ENCODE measurements at places on chromosomes 4 and X.

- DNase-seq, result no peak
These were observed 594.5 kb downstream of the ANKRD50 start for GRCh38 chr4:124118061-124118460.

- no peak for DNase-seq
These were observed 129.4 kb downstream of the REELD1 start for GRCh38 chr4:146343776-146344175.

DNA sequence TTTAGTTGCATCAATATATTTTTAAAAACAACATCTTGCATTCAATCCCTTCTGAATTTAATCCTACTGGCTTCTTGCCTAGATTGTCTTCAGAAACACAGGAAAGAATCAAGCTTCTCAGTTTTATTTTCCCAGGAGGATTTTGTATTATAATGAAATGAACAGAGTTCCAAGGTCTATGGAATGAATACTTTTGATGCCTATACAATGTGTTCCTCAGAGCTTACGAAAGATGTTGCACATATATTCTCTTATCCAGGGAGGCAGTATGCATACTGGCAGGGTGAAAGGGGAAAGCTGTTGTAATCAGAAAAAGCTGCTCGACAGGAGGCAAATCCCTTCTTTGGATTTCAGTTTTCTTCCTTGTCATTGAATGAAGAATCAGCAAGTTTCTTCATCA lies 8.8 kb downstream of the TMPRSS11D start:
- DNase-seq, result no peak

DNA sequence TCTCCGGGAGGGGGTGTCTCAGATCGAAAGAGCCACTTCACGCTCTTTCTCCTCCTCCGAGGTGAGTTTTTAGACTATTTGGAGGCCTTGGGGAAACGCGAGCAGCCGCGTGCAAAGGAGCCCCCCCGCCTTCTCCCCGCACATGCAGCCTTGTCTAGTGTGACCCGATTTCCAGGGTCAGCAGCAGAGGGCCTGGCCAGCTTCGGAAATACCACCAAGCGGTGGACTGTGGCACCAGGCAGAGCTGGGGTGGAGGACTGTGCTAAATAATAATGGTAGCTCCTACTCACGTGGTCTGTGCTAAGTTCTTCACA lies 79.3 kb upstream of the BCOR start:
- DNase-seq, result no peak

DNA sequence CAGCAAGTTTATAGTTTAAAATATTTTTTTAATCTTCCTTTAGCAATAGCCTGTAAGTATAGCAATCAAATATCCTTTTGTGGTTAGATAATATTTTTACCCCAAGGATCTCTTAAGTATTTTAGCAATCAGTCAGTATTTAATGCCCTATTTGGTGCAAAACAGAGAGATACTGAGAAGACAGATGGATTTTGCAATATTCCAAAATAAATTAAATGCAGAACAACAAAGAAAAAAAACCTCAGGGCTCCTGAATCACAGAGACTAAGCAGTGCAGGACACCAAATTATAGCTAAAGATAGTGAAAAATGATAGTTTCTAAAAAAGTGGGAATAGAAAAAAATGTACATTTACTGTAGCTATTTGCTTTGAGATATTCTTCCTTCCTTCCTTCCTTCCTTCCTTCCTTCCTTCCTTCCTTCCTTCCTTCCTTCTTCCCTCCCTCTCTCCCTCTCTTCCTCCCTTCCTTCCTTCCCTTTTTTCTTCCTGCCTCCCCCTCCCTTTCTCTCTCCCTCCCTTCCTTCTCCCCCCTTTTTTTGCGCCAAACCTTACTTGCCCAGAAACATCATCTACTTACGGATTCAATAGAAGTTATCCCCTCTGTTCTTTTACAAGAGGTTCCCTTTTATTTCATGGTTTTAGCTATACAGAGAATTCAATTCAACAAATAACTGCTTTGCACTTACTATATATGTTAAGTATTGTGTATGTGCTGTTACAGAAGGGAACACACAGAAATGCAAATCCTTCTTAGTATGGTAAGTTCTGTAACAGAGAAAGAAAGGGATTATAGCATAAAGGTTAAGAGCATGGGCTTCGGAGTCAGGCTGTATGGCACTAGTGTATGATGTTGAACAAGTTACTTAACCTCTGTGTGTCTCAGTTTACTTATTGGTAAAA lies 219.0 kb downstream of the CPE start:
- no peak for DNase-seq

DNA sequence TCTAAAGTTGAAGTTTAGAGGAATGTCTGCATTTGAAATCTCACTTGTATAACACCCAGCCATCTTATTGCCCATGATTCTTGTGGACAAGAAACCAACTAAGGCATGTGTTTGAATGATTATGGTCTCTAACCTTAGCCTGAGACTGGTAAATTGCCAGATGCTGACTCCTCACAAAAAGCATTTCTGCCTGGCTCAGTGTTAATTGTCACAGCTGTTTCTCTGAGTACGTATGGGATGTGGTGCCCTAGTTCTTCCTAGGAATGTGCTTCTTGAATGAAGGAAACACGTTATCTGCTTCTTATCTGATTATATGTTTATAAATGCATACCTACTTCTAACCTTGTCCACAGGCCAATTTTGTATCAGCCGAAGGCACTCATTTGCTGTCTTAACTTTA lies 63.1 kb upstream of the NDP start:
- no peak for DNase-seq

DNA sequence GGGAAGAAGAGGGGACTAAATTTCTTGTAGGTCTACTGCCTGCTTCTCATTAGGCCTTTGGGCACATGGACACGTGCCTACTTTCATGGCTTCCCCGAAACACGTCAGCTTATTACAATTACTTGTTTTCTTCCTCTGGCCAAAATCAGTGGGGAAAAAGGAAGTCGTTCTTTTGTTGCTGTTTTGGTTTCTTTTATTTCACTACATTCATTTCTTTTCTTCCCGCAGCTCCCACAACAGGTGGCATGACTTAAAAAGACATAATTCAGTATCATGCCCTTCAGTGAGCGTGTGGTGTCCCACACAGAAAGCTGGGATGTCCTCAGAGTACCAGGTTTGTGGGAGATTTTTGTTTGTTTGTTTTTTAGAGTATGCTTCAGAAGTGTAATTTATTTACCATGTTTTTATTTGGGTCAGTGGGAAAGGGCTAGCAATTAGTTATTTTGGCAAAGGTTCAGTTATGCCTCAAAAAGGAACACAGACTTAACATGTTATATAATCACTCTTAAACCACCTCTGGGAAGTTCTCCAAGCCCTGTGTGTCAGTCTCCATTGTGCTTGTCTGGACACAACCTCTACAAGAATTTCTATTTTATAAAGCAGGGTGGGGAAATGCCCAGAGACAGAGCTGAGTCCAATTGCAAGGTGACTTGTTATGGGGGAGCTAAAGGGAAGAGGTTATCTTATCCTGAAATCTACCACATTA lies 44.2 kb upstream of the SPRY1 start:
- DNase-seq, result no peak

DNA sequence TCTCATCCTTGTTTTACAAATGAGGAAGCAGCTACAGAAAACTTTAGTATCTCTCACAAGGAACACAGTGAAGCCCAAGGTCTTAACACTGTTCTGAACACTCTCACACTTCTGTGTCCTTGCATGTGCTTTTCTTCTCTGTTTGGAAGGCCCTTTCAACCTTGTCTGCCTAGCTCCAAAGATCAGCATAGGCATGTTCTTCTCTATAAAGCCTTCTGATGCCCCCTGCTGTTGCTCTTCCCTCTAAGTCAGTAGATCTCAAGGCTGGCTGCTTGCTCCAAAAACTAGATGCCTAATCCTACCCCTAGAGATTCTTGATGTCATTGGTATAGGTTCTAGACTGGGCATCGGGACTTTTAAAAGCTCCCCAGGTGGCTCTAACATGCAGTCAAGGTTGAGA lies 5.9 kb downstream of the APOO start:
- peak; percentile 23 for DNase-seq

- DNase-seq, result no peak
These were observed 51.0 kb downstream of the BEX1 start for GRCh38 chrX:103012945-103013344.

DNA sequence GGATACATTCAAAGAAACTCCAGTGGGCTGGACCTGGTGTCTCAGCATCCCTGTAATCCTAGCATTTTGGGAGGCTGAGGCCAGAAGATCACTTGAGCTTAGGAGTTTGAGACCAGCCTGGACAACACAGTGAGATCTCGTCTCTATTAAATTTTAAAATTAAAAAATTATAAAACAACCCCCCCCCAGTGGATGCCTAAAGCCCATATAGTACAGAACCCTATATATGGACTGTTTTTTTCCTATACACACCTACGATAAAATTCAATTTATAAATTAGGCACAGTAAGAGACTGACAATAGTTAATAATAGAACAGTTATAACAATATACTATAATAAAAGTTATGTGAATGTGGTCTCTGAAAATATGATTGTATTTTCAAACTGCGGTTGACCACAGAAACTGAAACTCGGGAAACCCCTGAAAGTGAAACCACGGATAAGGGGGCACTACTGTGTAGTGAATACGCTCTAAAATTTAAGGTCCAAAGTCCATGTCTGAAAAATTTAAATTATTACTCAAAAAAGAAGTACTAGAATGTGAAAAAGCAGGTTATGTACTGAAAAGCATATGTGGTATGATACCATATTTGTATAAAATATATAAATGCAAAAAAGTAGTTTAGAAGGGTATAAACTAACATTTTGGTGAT lies 2.0 kb downstream of the SMIM14 start:
- no peak for DNase-seq

DNA sequence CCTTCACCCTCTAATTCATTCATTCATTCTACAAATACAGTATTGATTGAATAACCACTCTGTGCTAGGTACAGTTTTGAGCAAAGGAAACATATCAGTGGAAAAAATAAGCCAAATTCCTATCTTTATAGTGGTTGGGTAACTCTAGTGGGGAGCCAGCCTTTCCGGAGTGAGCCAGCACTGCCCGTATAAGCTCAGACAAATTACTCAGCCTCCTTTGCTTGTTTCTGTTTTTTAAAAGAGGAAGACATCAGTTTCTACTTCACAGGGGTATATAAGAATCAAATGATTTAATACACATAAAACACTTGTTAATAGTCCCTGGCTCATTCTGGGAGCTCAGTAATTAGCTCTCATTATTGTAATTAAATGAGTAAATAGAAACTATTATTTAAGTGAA lies 238.2 kb upstream of the MAD2L1 start:
- DNase-seq, result no peak

DNA sequence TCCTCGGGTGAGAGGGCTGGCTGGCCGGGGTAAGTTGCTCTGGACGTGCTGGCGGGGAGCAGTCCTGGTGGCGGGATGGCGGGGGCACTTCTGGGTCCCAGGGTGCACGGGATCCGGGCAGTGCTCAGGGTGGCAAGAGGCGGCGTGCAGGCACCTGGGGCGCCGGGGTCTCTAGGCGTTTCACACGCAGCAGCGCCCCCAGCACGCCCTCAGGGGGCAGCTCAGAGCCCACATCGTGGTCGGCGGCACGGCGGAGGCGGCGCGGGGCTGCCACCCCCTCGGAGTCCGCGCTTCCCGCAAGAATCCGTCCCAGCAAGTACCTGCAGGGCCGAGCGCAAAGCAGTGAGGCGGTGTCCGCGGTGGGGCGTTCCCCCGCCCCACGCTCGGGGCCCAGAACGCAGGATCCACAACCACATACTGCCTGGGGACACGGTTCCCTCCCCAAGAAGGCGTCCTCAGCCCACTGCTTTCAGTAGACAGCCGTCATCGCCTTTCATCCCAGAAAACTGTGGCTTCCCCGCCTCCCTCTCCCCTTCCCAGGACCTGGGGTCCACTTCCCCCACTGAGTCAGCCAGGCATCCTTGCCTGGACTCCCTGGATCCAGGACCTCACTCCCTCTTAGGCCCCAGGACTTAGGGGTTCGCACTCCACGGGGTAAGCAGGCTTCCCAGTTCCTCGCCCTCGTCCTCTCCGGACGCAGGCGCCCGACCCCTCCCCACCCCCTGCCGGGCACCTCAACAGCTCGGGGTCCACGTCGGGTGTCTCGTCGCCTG lies 4.1 kb downstream of the PCSK1N start:
- DNase-seq, result no peak

DNA sequence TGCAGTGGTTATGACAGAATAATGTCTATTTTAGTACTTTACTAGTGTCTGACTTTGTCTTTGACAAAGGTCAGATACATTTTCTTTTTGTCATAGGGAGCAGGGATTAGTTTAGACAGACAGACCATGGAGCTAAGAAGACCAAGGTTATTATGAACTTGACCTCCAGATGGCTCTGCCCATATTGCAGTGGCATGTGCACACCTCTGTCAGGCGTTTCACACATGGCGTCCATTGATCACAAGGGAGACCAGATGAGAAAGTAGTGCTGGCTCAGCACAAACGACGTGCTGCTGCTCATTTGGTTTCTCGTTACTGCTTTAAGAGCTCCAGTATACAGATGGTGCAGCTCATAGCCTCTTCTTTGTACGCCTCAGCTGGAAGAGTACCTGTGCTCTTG lies 56.3 kb upstream of the HPSE start:
- no peak for DNase-seq

- no peak for DNase-seq
These were observed 176.0 kb downstream of the NR3C2 start for GRCh38 chr4:148266240-148266639.

GRCh38 chr4:40322811-40323210 lies 12.3 kb upstream of the CHRNA9 start:
- no peak for DNase-seq

DNA sequence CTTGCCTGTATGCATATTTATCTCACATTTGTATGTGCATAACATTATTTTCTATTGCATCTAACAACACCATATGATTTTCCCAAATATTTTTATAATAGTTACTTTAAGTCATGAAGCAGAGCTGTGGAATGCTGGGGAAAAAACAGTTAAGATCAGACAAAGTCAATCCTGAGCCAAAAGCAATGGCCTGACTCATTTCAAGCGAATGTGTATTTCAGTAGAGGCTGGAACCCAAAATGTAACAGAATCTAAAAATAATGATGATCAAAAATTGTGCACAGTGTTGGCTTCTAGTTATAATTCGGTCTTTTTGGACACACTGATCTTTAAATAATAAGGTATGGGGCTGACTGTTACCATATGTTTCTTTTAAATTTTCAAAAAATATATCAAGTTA lies 516.2 kb upstream of the ADGRL3 start:
- no peak for DNase-seq

DNA sequence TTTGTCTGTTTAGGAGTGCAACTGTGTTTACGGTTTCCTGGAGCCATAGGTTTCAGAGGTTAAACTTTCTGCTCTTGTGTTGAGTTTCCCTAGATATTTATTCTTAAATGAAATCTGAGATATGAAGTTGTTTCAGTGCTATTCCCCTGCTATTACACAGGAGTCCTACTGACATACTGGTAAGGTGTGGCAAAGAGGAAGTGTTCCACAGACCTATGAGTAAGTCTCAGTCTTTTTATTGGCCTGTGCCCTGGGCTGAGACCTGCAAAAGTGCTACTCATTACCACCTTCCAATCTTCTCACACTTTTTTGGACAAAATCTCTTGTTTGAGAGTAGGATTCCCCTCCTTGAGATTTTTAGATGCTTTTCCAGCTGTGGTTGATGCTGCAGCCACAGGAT lies 35.6 kb upstream of the MAGEA8 start:
- DNase-seq, result no peak

- no peak for DNase-seq
These were observed 1421.9 kb downstream of the PCDH7 start for GRCh38 chr4:32142075-32142474.

All from activated CD8-positive, alpha-beta memory T cell treated with anti-CD3 and anti-CD28 coated beads, Interleukin-2, amount 50 U/mL, for 4 hours (primary cell).